ENCODE measurements at places on chromosomes 16 and 17. TPM values are rescaled to one million over a fixed set of nuclear protein-coding genes. Genes with fewer than 3 reads are reported as not detected.
A peak's percentile ranks its signal among the peaks of the same experiment; 100 is the strongest.

DNA sequence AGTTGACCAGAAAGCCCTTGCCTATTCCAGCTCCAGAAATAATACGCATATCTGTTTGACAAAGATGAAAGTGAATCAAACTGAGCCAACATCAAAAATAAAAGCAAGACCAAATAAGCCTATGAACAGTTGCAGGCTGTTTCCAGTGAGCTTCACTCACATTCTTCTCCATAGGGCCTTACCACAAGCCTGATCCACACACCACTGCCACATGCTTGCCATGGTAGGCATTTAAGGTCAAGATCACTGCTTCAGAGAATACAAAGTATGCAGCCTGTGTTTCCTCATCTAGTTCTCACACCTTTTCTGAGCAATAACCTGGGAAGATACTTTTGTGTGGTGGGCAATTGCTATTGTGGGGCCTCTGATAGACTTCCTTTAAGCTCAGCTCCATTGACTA is 1060.2 kb downstream of the CDH11 start:
- DNase-seq: no peak

DNA sequence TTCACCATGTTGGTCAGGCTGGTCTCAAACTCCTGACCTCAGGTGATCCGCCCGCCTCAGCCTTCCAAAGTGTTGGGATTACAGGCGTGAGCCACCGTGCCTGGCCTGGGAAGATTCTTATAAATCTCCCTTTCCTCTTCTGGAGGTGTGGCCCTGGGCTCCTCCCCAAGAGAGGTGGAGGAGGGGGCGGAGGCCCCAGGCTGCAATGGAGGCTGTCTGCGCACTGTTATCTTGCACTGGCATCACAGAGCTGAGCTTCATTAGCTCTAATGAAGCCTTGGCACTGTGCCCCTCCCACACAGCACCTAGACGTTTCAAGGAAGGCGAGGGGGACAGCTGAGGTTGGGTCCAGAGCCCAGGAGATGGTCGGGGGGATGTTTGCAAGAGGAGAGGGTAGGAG is 7.5 kb downstream of the ARHGAP23 start:
- no peak for DNase-seq

GRCh38 chr17:57186226-57187019 is 69.9 kb upstream of the MSI2 start:
- no peak for DNase-seq

DNA sequence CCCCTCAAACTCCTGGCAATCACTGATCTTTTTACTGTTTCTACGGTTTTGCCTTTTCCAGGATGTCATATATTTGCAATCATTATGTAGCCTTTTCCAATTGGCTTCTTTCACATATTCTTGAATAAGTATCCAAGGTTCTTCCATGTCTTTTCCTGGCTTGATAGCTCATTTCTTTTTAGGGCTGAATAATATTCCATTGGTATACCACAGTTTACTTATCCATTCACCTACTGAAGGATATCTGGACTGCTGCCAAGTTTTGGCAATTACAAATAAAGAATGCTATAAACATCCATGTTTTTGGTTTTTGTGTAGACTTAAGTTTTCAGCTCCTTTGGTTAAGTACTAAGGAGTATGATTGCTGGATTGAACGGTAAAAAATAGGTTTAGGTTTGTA is 16.0 kb downstream of the GPATCH8 start:
- no peak for DNase-seq

DNA sequence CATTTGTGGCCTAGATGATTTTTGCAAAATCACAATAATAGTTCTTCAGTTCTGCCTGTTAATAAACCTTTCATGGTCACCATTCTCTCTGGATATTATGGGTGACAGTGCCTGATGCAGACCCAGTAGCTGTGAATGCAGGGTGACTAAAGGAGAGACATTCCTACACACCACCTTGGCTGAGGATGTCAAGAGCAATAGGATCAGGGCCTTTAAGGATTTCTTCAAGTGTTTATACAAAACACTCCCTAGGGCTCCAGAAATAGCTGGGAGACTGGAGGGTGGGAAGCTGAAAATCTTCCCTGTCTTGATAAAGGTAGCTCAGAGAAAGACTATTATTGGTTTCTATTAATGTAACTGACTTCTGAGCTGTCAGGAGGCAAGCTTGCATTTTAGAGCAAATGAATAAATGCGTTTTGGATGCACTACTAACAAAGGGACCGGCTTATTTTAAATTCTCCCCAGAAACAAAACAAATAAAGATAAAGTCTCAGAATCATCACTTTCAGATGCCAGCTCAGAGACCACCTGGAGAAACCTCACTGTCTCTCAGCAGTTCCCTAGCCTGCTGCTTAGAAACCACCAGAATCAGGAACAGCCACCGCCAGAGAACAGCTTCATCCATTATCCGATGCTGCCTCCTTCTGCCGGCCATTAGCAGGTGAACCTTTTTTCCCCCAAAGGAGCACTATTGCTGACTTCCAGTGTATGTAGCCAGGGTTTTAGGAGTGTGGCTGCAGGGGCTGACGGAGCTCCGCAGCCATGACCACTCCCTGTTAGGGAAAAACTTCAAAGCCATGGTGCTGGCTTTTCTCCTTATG is 171.4 kb upstream of the DYNLRB2 start:
- no peak for DNase-seq

DNA sequence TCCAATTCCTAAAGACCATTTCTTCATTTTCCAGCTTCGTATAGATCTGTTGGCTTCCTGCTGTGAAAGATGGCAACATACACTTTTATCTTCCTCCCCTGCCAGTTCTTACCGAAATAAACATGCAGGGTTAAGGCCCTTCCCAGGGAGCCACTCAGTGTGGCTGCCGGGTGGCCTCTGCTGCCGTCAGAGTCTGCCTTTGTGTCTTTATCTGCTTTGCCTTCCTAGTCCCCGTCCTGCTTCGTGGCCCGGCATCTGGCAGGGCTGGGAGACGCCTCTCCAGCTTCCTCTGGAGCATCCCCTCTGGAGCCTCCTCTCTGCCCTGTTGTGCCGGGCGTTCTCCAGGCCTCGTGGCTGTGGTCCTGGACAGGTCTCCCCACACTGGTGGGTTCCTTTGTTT is 30.3 kb upstream of the CAPN15 start:
- no peak for DNase-seq

- no peak for DNase-seq
Measured at GRCh38 chr16:1741553-1742165, 29.7 kb downstream of the NME3 start.

GRCh38 chr17:12727881-12728280 is 61.4 kb upstream of the ARHGAP44 start:
- DNase-seq: no peak

DNA sequence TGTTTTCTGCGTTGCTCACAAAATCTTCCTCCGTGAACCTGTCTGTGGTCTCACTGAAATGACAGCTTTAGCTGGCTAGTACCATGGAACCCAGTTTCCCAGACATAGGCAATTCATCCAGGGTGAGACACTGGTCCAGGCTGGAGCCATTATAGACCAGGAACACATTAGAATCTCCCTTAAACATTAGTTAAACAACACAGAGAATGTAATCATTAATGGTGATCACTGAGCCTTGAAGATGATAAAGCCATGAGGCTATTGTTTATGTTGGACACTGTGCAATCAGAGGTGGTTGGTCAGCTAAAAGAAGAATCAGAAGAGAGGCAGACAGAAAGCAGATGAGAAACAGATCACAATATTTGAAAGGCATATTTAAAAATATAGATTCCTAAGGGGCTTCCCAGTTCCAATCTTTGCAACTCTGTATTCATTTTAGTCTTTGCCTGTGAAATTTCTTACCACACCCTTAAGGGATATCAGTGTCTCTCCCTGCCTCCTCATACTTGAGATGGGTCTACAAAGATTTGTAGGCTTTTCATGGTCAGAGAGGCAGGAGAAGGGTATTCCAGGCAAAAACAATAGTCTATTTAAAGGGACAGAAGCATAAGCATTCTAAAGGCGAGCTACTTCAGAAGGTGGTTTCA is 317.9 kb downstream of the MAP2K6 start:
- no peak for DNase-seq

DNA sequence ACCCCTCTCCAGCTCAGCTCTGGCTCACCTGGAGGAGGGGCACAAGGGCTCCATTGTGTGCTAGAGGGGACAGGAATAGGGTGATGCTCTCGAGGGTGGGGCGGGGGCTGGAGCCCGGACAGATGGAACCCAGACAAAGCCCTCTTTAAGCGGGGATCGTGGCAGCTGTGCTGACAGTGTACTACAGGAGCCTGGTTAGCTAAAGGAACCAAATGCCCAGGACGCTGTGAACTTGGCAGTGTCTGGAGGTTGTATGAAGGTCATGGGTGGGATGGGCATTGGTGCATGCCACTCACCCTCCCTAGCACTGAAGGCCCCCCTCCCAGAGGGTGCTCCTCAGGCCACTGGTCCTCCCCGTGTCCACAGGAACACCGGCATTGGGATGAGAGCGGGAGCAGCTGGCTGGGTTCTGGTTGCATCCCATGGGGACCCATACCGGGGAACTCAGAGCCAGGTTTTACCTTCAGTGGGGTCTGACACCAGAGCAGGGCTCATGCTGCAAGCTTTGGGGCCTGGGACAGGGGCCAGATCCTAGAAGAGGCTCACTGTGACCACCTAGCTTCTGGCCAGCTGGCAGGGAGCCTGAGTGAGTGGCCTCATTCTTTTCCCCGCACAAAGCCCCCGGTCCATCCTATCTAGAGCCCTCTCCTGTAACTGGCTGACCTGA is 11.9 kb downstream of the KIF19 start:
- no peak for DNase-seq

DNA sequence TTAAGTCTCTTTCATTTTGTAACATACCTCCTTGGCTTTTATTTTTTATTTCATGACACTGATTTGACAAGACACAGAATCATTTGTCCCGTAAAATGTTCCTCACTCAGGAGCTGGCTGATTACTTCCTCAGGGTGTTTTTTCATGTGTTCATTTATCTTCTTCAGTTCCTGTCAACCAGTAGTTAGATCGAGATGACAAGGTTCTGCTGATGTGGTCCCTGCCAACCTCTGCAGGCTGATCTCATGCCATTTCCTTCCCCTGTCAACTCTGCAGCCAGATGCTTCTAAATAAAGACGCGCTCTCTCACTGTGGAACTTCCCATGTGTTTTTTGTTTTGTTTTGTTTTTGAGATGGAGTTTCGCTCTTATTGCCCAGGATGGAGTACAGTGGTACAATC is 8.1 kb upstream of the CXCL16 start:
- no peak for DNase-seq

DNA sequence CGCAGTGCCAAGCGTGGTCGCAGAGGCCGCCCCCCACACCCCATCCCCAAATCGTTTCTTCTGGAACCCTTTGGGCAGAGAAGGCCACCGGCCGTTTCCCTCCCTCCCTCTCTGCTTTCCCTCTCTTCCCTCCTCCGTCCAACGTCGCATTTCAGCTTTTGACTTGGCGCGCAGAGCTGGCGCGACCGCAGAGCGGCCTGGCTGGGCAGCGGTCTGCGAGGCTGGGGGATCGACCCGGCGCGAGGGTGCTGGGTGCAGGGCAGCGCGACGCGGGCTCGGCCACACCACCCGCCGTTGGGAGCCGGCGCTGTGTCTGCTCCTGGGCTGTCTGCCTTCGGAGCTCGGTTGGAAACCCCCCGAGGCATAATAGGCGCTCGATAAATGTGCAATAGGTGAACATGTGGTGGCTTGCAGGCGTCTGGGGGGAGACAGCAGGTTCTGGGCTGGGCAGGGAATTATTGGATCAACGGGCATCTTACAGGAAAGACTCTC is 2.8 kb upstream of the NTN3 start:
- peak; percentile 49 for DNase-seq

The TBC1D3I gene
- not detected for total RNA-seq

The TMIGD1 gene
- not detected for total RNA-seq

The GRB7 gene
- not detected for total RNA-seq
